ENCODE measurements at places on chromosomes 1 and 21.

DNA sequence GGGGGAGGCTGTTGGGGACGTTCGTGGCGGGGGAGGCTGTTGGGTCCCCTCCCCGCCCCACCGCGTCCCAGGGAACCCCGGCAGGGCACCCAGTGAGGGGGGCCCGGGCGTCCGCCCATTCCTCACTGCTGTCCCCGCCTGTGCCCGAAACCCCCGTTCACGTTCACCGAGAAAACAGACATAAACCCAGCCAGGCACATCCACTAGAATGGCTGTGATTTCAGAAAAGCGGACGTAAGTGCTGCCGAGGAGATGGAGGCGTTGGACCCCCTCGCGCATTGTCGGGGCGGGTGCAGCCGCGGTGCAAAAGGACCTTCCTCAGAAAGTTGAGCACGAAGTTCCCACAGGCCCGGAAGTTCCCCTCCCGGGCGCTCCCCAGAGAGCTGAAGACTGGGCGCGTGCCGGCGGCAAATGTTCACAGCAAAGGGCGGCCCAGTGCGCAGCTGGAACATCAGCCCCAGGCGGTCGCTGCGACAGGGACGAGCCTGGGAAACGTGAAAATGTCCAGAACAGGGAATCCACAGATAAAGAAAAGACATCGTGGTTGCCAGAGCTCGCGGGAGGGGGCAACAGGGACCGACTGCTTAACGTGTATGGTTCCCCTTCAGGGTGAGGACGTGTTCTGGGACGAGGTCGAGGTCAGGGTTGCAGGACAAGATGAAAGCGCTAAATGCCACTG lies 18.5 kb upstream of the SAMD11 start:
- DNase-seq = peak; percentile 91

- DNase-seq = no peak
These were observed 187.1 kb downstream of the CDC42BPA start for GRCh38 chr1:227131193-227131592.

- DNase-seq = no peak
These were observed 114.4 kb upstream of the DPT start for GRCh38 chr1:168843401-168843800.

- DNase-seq = peak; percentile 93
These were observed 9.1 kb upstream of the RAB7B start for GRCh38 chr1:206012086-206012859.

DNA sequence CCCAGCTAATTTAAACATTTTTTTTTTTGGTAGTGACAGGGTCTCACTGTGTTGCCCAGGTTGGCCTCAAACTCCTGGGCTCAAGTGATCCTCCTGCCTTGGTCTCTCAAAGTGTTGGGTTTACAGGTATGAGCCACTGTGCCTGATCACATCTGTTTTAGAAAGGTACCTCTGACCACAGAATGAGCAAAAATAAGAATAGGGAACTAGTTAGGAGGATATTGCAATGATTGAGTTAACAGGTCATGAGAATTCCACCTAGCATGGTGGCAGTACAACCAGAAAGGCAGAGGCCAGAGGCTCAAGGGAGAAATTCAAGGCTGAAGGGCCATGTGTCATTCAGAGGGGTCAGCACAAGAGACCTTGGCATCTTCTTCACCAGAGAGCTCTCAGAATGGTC lies 49.6 kb downstream of the ELAPOR1 start:
- DNase-seq = no peak

- DNase-seq = no peak
These were observed 147.3 kb upstream of the CD34 start for GRCh38 chr1:208058267-208058666.

DNA sequence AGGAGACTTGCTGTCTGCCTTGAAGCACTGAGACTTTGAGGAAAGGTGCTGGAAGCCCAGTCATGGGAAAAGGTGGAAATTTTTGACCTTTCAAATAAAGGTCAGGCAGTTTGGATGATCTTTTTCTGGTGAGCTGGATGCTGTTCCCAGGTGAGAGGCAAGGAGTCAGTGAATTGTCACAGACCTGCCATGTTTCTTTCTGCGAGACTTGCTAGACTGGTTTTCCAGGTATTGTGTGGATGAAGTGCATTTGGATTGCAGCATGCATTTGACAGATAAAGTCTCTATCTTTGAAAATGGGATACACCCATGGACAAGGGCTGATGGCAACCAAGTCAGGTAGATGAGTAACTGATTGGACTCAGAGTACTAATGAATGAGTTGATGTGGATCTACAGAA lies 65.7 kb upstream of the NHLH2 start:
- DNase-seq = no peak

DNA sequence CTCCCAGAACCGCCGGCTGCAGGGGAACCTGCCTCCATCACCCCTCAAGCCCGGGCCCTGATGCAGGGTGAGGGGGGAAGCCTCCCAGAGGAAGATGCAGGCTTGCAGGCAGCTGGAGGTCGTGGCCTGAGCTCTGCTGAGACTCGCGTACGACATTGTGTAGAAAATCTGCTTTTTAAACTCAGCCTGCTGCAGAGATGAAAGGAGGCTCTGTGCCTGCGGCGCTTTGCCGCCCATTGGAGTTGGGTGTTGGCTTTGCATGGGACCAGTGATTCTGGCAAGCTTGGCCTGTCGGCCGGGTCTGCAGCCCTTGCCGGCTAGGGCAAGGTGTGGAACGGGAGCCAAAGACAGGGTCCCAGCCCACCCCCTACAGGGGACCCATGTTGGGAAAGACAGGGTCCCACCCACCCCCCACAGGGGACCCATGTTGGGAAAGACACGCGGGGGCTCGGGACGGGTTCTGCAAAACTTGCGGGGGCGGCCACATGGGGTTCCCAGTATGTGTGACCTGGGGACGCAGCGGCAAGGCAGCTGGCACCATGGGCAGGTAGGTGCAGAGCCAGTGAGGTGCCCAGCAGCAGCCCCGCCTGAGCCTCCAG lies 55.6 kb downstream of the SLX9 start:
- DNase-seq = no peak

GRCh38 chr1:226064816-226065248 lies 2.3 kb downstream of the H3-3A start:
- DNase-seq = no peak

GRCh38 chr21:31558962-31559367 lies 100.5 kb upstream of the SOD1 start:
- peak; percentile 79 for DNase-seq

- no peak for DNase-seq
These were observed 7.7 kb downstream of the PADI1 start for GRCh38 chr1:17212487-17213121.

GRCh38 chr1:57553666-57554065 lies 129.8 kb upstream of the DAB1 start:
- no peak for DNase-seq

DNA sequence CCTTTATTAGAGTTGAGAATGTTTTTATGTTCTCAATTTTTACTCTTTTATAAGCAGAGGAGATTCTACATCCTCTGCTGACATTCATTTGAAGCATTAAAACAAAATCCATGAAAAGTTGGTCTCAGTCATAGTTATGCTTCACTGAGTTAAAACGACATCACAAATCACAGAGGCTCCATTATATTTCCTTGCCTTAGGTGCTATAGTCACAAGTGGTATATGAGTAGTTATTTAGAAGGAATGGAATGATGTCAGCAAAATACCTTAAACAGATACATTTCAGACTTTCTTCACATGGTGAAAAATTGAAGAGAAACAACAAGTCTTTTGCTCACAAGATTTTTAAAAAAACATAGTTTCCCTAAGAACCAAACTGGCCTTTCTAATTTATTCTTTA lies 11.7 kb upstream of the METTL13 start:
- DNase-seq = no peak

DNA sequence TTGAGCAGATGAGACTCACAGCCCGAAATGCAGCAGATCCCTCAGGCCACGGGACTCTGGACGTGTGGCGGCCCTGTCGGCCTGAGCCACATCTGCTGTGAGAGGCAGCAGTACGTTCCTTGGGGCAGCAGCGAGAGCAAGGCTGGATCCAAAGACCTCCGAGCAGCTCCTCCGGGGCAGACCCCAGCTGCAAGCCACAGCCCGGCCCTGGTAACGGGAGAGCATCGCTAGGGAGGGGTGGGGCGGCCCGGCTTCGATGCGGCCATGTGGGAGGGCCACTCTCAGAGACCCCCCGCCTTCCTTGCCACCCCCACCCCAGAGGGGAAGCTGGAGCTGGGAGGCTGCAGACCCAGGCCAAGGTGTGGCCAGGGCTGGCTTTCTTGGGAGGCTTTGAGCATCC lies 17.8 kb downstream of the PRKCZ start:
- DNase-seq = no peak

GRCh38 chr1:58979086-58979485 lies 195.2 kb upstream of the JUN start:
- no peak for DNase-seq

DNA sequence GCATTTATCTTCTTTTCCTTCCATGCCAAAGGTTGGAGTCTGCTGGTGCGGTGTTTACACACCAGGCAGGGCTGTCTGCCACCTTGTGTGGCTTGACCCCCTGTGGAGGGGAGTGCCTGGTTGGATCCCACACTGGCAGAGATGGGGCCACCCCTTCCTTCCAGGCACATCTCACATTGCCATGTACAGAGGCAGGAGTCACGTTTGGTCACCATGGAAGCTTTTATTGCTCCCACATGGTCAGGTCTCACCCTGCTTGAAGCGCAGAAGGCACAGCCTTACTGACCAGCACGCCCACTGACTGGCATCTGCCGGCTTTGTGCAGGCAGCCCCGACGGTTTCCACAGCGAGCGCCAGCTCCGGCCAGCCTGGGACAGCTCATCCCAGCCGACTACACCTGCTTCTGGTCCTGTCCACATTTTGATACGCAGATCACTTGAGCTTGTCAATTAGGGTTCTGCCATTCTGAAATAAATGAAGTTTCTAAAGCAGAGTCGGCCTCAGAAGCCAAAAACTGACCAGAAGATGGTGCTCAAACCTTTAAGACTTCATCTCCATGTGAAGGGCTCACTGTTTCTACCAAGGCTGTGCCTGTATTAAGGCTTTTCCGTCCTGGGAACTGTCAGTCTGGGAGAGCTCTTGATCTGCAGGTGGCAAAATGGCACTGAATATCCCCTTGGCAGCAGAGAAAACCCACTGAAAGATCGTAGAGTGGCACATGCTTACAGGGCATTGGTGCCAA lies 35.6 kb upstream of the EPHA8 start:
- peak; percentile 70 for DNase-seq

GRCh38 chr1:102365071-102365470 lies 368.3 kb upstream of the OLFM3 start:
- no peak for DNase-seq

DNA sequence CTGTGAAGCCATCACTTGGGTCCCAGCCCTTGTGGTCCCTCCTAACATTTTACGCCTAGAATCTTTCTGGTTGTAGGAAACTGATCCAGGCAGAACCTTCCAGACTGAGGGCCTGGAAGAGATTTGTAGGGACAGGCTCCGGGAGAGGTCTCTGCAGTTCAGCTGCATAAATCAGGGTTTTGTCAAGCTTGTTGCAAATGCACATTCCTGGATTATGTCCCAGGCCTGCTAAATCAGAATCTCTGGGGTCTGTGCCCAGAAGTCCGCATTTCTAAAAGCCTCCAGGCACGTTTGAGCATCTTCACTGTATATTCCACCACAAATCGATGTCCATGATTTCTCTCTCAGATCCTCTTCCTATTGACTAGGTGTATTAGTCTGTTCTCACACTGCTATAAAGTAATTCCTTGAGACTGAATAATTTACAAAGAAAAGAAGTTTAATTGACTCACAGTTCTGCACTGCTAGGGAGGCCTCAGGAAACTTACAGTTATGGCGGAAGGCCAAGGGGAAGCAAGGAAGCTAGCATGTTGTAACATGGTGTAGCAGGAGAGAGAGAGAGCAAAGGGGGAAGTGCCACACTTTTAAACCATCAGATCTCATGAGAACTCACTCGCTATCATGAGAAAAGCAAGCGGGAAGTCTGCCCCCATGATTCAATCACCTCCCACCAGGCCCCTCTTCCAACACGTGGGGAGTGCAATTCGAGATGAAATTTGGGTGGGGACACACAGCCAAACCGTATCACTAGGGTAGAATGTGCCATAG lies 1.2 kb upstream of the FHAD1 start:
- DNase-seq = peak; percentile 39

DNA sequence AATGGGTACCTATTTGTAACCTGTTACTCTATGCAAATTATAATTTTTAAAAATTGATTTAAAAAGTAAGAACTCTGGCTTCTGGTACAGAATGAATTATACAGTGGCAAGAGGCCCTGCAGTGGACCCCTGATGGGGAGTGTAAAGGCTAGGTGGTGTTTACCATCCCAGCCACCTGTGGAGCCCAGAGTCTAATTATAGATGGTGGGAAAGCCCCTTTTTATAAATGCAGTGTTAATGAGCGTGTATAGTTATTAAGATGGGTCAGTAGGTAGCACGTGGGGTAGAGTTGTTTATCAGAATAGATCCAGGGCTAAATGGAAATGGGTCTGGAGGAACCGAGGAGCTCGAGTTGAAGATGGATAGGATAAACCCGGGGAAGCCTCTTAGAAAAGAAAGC lies 13.9 kb upstream of the PRELP start:
- no peak for DNase-seq

DNA sequence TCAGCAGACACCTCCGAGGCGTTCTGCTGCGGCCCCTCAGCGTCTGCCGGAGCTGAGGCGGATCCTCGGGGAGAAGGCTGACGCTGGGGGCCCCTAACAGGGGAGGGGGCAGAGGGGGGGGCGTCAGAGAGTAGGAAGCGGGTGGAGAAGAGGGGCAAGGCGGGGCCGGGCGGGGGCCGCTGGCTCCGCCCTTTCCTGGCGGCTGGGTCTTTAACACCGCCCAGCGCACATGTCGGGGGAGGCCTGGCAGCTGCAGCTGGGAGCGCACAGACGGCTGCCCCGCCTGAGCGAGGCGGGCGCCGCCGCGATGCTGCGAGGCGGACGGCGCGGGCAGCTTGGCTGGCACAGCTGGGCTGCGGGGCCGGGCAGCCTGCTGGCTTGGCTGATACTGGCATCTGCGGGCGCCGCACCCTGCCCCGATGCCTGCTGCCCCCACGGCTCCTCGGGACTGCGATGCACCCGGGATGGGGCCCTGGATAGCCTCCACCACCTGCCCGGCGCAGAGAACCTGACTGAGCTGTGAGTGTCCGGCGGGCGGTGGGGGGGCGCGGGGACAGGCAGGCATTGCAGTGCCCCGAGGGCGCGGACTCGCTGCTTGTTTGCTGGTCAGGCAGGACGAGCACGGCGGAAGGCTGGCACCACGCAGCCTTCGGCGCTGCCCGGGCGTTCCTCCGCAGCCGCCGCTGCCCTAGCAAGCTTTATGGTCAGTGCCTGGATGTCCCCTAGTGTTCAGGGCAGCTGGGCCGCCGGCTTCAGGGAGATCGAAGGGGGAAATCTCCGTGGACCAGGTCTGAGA lies at the start of gene NTRK1:
TSS of gene NTRK1 (plus strand) at position 238 of the 796 bp plus-strand sequence. CDS start at position 308, 70 bp downstream.
- DNase-seq = no peak

- no peak for DNase-seq
These were observed 73.5 kb downstream of the KAZN start for GRCh38 chr1:14672005-14672404.

- DNase-seq = no peak
These were observed 22.9 kb upstream of the LMO4 start for GRCh38 chr1:87305762-87306161.

- DNase-seq = peak; percentile 96
These were observed at the start of gene PRDM15 for GRCh38 chr21:41879190-41879998. Gene PRDM15 (minus strand): TSS chr21:41879344. CDS start chr21:41860363, 18,981 bp downstream.

GRCh38 chr1:110634455-110635311 lies 28.5 kb upstream of the KCNA2 start:
- DNase-seq = peak; percentile 44

- DNase-seq = no peak
These were observed 24.1 kb downstream of the PTGFRN start for GRCh38 chr1:116933606-116934515.

- DNase-seq = no peak
These were observed 659.3 kb downstream of the USP25 start for GRCh38 chr21:16388911-16389560.

All from lower leg skin (tissue), 4 donors.